ENCODE measurements at places on chromosomes 1 and 21.

DNA sequence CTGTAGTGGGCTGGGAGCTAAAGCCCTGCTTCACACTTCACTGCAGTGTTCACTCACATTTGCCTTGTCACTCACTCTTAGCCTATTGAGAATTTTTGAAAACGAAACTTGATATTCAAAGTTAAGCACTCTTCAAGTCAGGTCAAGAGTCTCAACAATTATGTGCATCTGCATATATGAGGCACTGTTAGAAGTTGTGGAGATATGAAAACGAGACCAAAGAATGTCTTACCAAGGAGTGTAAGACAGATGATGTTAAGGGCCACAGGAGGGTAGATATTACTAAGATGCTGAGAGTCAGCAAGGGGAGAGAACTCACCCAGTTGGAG is 64.7 kb upstream of the GJA8 start:
- DNase-seq: no peak

DNA sequence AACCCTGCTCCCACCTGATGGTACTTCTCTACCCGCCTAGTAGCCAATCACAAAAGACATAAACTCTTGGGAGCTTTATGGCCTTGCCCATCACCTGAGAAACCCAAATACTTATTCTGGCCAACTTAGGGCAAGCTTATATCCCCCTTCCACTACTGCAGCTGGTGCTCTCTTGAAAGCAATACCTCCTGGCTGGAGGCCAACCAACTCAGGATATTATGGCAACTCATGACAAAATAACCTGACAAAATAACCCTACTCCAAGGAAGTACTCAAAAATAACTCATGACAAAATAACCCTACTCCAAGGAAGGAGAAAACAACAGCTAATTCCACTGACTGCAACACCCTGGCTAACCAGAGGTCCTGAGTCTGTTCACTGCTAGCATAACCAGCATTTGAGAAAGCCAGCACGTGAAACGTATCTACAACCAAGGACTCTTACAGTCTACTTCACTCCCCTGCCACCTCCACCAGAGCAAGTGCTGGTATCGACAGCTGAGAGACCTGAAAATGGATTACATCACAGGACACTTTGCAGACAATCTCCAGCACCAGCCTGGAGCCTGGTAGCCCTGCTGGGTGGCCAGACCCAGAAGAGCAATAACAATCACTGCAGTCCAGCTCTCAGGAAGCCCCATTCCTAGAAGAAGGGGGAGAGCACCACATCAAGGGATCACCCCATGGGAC is 179.9 kb downstream of the COL24A1 start:
- DNase-seq: no peak

DNA sequence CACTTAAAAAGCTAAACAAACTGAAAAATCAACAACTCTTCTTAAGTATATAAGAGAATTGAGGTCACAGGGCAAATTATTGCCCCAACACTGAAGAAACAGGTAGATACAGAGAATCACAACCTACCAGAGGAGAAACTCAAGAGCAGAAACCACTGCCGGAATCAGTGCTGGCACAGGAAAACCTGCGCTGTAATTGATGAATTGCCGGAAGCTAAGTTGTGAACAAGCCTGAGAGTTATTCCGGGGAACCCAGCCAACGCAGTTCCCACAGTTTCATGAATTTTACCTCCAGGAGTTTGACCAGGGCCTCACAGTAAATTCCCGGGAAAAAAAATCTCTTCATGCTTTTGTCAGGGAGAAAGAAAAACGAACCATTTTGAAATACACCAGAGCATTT is 657.1 kb upstream of the BRINP3 start:
- DNase-seq: no peak

DNA sequence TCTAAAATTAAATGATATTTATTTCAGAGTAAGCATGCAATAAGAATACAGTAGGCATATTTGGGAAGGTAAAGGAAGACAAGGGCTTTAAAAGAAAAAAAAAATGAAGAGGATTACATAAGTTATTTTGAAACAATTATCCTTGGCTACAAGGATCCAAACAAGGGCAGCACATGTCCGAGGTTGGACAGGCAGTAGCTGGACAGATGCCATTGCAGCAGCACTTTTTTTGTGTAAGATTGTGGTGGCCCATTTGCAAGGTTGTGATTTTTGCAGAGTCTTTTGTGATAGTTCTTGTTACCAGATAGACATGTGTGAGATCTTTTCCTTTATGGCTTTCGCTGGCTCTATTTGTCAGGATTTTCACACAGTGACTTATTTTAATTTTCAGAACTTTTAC is 89.4 kb upstream of the COG2 start:
- DNase-seq: no peak

DNA sequence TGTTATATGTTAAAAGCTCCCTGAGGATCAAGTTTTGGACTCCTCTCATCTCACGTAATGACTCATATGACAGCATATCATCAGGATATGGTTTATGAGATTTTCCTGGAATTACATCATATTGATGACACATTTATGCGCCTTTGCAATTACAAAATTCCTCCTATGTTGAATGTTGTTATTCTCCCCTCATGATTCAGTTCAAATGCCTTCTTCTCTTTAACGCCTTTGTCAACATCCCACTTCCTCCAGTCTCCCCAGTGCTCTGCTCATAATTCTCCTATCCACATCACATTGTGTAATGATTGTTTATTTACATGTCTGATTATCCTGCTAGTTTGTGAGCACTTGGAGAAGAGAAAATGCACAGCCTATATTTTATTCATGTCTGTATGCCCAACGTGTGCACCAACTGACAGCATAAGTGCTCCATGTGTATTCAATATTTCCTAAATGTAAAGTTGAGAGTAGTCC is 80.9 kb upstream of the BACH1 start:
- no peak for DNase-seq

DNA sequence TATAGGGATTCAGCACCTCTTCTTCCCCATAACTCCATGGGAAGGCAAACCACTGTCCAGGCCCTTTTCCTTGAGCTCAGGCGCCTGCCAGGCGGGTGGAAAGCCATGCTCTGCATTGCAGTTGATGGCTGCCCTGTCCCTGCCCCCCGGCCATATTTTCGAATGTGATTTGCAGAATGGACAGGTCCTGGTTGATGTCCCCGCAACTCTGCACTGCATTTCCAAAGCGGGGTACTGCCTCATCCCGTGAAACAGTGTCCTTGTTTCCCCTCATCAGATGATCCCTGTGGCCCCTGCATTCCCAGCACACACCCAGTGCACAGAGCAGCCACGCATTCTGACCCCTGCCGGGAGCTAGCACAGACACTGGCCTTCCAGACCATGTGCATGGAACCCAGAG is 33.7 kb upstream of the SCMH1 start:
- DNase-seq: no peak

- DNase-seq: no peak
Measured at GRCh38 chr1:11952455-11953109, 18.1 kb downstream of the PLOD1 start.

DNA sequence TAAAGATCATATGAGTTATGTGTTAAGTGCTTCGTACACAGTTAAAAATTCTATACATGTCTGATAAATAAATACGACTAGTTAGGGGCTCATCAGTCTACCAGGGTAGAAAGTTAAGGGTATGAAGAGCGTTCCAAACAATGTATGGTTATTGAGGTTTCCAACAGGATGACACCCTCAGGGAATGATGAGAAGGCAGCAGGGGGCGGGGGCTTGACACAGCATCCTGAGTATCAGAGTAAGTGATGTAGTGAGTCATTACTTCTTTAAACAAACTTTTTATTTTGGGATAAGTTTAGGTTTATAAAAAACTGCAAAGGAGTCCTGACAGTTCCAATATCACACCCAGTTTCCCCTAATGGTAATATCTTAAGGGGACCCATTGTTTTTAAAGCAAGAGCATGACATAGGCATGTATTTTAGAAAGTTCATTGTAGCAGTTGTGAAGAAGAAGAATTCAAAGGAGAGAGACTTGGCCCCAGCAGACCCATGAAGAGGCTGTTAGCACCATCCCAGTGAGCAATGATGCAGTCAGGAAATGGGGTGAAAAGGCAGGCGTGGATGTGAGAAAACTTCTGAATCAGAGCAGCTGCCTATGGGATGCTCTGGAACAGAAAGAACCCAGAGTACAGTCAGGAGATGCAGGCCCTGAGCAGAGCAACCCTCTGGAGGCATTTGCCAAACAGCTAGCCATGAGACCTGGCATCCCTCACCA is 15.0 kb upstream of the PSMB2 start:
- no peak for DNase-seq

- DNase-seq: no peak
Measured at GRCh38 chr1:68278221-68278620, 45.9 kb upstream of the WLS start.

DNA sequence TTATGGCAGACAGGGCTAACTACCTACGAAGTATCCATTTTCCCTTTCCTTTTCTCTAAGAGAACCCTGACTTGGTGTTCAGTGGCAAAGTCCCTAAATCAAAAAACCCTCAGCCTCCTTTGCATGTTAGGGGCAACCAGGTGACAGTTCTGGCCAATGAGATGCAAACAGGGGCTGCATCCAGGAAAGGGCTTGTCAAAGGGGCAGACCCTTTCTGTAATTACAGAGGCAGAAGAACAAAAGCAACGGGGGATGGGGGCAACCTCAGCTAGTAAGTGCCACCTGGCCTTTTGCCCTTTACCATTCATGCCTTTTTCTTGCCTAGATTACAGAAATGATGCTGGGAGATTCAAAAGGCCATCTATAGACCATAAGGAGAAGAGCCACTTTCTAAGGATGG is 34.4 kb downstream of the GLUL start:
- no peak for DNase-seq

GRCh38 chr1:14340002-14340785 is 258.3 kb upstream of the KAZN start:
- no peak for DNase-seq

GRCh38 chr1:46446646-46447498 is 42.8 kb upstream of the DMBX1 start:
- peak; percentile 28 for DNase-seq

DNA sequence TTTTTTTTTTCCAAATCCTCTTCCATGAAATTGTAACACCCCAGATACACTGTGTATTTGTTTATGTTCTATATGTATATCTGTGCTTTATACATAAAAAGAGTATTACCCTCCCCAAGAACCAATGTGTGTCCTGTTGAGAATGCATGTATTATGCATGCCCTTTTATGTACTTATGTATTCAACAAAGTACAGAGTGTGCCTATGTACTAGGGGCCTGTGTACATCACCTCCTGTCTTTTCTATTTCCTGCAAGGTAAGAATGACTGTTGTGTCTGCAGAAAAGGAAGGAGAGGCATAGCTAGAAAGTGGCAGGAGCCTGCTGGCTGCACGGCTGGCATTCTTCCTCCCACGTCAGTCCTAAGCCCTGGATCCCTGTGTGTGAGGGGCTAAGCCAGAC is 7.0 kb downstream of the TMEM61 start:
- DNase-seq: no peak

- no peak for DNase-seq
Measured at GRCh38 chr1:61130338-61131000, 48.1 kb downstream of the NFIA start.

DNA sequence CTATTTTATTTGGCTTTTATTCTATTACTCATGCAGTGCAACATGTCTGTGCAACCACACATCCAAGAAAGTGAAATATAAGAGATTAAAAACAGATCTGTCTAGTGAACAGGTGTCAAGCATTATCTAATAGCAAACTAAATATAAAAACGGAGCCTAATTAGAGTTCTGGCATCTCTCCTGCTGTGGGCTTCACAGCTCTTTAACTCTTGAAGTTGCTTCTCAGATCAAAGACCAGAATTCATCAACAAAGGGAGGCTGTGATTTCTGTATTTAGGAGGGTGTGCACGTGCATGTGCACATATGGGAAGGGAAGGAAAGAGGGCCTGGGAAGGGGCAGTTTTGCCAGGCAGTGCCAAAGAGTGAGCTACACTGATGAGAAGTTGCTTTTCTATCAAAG is 81.0 kb downstream of the MIS18A start:
- DNase-seq: no peak

DNA sequence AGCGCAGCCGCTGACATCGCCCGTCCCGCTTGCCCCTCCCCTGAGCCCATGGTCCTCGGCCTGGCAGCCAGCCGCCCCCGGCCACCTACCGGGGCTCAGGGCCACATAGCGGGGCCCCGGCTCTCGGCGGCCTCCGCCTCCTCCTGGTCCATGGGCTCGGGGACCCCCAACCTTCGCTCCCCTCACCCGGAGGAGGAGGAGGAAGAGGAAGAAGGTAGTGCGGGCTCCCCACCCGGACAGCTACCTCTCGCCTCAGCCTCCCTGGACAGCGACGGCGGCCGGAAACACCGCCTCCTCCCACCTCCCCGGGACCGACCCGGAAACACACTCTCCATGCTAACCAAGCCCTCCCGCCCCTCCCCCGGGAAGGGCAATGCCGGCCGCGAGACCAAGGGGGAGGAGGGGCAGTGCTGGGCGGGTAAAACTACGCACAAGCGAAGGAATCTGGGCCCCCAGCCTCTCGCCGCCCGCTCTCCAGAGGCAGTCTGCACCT is at the start of gene KIAA0319L:
Gene KIAA0319L, minus strand, starts transcription at position 286 of the 493 bp plus-strand sequence. CDS start 2,912 bp downstream, outside the sequence.
- peak; percentile 71 for DNase-seq

DNA sequence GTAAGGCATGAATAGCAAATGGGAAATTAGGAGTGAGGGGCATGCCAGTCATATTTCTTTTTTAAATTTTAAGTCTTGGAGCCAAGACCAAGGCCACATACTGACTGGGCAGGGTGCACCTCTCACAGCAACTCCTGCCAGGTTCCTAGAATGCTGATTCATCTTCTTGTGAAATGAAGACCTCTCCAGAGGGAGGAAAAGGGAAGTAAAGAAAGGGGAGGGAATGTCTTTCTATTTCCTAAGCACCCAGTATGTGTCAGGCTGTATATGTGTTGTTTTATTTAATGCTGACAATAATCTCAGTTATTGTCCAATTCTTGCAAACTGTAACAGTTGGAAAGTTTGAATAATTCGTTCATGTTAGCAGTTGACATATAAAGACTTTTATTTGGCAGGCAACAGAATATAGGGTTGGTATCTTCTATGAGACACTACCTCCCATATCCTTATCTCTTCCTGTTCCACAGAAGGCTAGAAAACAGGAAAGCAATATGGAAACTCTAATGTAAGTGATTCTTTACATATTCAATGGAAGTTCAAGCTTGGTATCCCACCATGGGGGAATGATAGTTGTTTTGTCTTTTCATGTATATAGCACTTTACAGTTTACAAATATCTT is 259.1 kb upstream of the USP24 start:
- no peak for DNase-seq

GRCh38 chr21:23398726-23399125 is 2208.6 kb downstream of the MRPL39 start:
- no peak for DNase-seq

DNA sequence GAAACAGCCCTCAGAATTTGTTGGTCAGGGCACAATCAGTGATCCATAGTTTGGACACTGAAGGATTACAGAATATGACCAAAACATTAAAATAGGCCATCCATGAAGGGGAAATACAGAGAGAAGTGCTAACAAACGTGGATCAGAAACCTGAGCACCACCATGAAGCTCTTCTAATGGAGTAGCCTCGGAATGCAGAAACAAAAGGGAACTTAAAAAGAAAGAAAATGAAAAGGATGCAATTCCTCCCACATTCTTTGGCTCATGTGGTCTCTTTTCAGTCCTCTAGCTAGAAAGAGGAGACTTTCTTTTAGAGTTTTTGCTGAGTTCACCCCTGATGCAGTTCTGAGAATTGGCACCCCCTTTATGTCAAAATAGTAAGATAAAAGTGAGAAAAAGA is 989.8 kb upstream of the B3GALT2 start:
- no peak for DNase-seq

Data from NCI-H1930 (cell line).